ENCODE measurements at places on chromosomes 3 and 15.

DNA sequence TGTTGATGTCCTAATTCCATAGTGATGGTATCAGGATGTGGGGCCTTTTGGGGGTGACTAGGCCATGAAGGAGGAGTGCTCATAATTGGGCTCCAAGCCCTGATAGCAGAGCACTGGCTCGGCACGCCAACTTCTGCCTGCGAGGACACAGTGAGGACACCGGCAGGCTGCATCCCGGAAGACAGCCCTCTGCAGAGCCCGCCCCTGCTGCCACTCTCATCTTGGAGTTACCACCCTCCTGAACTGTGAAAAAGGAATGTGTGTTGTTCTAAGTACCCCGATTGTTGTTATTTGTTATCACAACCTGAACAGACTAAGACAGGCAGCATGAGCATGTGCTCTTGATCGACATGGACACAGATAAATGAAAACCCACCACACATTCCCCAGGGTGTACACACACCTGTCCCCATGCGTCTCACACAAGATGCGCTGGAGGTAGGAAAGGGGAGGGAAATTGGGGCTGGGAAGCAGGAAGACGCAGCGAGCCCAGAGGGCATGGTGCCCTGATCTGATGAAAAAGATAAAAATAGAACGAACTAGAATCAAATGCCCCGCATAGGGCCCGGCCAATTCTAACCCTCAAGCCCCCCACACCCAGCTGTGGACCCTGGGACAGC is 40.1 kb downstream of the RPN1 start:
- DNase-seq, result no peak

- no peak for DNase-seq
Observed at GRCh38 chr3:79172241-79172640, 595.6 kb downstream of the ROBO1 start.

DNA sequence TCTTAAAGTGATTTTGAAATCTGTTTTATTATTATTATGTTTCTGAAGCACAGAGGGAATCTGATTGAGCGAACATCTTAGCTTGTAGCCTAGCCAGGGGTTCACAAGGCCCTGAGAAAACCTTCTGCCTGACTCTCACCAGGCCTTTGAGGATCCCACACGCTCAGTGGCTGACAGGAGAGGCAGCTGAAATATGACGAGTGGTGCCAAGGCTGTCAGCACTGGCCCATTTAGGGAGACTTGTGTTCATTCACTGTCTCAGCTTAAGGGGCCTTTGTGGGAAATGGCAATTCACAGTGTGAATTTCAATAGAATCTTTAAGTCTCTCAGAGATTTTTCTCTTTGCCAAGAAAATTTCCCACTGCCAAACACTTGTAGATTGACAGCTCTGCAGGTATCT is 770.9 kb downstream of the TUSC7 start:
- DNase-seq, result no peak

- no peak for DNase-seq
Observed at GRCh38 chr15:43226436-43227305, 5.9 kb upstream of the EPB42 start.

- DNase-seq, result peak; percentile 15
Observed at GRCh38 chr15:53910852-53911251, 67.4 kb upstream of the UNC13C start.

GRCh38 chr15:38701149-38701548 is 136.5 kb upstream of the RASGRP1 start:
- no peak for DNase-seq

- DNase-seq, result no peak
Observed at GRCh38 chr3:195999896-196000295, 82.0 kb downstream of the TFRC start.

GRCh38 chr15:52021128-52021671 is 2.2 kb downstream of the MAPK6 start:
- DNase-seq, result peak; percentile 56

GRCh38 chr15:48282216-48282615 is 49.0 kb upstream of the DUT start:
- DNase-seq, result peak; percentile 72

GRCh38 chr15:81502439-81502838 is 128.4 kb upstream of the TMC3 start:
- no peak for DNase-seq

DNA sequence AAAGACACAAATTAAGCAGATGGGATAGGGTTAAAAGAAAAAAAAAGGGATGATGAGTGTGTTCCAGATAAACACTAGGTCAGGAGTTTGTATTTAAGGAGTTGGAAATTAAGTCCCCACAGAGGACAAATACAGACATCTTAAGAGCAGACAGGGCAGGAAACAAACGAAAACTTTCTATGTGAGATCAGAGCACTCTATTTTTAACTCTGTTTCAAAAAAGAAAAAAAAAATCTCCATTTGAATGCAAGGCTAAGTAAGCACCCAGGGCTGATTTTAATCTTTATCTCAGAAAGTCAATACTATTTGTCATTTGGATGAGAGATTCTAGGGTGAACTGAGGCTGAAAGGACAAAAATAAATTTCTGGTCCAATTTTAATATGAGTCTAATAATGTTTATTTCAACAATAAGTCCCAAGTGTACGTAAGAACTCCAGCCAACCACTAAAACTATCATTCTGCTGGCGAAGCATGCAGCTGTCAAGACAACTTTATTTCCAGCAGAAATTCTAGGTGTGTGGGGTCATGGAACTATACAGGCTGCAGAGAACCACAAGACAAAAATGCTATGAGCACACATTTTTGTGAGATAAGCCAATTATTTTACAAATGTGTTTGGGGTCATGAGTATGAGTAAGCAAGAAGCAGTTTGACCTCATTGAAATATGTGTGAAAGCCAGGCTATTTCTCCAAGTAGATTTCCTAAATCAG is 186.1 kb downstream of the FMN1 start:
- DNase-seq, result no peak

- DNase-seq, result no peak
Observed at GRCh38 chr3:111571282-111571681, 23.9 kb downstream of the ZBED2 start.

DNA sequence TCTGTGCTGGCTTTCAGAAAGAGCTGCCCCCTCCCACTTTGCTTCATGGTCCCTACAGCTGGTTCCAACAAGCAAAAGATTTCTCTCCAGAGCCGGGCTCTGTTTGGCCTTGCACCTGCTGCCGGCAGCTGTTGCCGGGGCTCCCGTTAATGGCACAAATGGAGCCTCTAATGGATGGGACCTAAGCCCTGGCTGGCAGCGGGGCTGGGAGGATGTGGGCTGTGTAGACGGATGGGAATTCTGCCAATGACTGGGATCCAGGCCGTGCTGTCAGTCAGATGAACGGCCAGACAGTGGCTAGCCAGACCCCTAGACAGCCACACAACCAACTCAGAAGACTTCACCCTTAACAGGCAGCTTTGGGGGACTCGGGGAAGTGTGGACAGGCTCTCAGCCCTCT is 88.0 kb downstream of the RPLP1 start:
- DNase-seq, result peak; percentile 88

DNA sequence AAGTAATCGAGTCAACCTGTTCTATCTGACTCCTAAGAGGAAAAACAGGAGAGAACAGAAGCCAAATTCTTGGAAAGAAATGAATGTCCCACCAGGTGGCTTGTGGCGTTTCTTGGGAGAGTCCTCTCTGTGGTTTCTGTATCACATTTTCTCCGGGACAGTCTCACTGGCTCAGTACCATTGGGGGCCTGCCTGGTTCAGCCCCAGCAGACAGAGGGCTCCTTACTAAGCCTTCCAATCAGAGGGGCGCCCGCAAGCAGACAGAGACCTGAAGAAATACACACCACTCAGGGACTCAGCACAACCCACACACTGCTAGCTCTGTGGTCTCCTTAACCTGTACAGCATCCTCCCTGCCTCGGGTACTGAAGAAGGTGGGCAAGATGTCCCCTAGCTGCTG is 302.1 kb downstream of the TLE3 start:
- DNase-seq, result no peak

DNA sequence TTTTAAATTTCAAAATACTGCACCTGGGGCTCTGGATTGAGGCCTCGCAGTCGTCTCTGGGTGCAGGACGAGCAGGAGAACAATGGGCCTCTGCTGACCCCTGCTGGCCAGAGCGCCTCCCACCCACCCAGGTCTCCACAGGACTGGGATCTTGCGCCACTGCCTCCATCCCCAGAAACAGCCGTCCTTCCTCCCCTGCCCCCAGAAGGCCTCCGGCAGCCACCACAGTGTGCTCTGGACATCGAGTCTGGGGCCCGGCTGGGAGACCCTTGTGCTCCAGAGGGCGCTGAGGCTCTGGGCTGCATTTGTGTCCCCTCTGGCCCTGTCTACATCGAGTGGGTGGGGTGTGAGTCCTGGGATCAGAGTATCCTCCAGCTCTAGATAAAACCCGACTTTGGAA is 6.7 kb upstream of the ACSBG1 start:
- peak; percentile 71 for DNase-seq

GRCh38 chr15:60079210-60079609 is 75.1 kb downstream of the FOXB1 start:
- peak; percentile 32 for DNase-seq
